ENCODE measurements at places on chromosomes 6 and 20. TPM values are rescaled to one million over a fixed set of nuclear protein-coding genes. Genes with fewer than 3 reads are reported as not detected.
A peak's percentile ranks its signal among the peaks of the same experiment; 100 is the strongest.

The GDAP1L1 gene
- 1.00 TPM for total RNA-seq

The IP6K3 gene
- not detected for total RNA-seq

The FERMT1 gene
- 0.37 TPM for total RNA-seq

DNA sequence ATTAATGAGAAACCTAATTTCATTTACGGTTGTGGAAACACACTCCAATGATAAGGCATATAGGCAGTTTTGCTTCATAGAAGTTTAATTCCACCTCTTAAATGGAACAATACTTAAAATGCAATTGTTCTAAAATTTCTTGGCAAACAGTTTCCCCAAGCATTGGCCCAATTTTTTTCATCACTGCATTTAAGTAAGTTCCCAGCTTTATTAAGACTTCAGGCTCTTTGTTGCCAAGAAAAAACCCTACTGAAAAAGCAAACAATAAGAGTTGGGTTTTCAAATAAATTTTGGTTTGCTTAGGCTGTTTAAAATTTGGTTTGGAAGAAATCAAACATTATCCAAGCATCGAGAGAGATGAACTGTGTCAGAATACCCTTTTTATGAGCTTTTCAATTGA lies 690.9 kb upstream of the NRSN1 start:
- H3K4me3 ChIP-seq = no peak overlapping the region
- H3K4me1 ChIP-seq = no peaks in the 10 kb centered on the region
- H3K27me3 ChIP-seq = no peaks in the 10 kb centered on the region
- H3K27ac ChIP-seq = no peak overlapping the region
- peaks cover 1% of the 10 kb centered on the region for H3K36me3 ChIP-seq

GRCh38 chr6:43838276-43839036 lies 68.4 kb downstream of the VEGFA start:
- H3K4me3 ChIP-seq = no peak overlapping the region
- DNase-seq = peak; percentile 6
- no peak overlapping the region for H3K27ac ChIP-seq
- H3K27me3 ChIP-seq = no peaks in the 10 kb centered on the region

All from activated T-cell treated with anti-CD3 and anti-CD28 coated beads, Interleukin-2, amount 50 U/mL, for 72 hours (primary cell).